ENCODE measurements at places on chromosomes 5 and 9.

DNA sequence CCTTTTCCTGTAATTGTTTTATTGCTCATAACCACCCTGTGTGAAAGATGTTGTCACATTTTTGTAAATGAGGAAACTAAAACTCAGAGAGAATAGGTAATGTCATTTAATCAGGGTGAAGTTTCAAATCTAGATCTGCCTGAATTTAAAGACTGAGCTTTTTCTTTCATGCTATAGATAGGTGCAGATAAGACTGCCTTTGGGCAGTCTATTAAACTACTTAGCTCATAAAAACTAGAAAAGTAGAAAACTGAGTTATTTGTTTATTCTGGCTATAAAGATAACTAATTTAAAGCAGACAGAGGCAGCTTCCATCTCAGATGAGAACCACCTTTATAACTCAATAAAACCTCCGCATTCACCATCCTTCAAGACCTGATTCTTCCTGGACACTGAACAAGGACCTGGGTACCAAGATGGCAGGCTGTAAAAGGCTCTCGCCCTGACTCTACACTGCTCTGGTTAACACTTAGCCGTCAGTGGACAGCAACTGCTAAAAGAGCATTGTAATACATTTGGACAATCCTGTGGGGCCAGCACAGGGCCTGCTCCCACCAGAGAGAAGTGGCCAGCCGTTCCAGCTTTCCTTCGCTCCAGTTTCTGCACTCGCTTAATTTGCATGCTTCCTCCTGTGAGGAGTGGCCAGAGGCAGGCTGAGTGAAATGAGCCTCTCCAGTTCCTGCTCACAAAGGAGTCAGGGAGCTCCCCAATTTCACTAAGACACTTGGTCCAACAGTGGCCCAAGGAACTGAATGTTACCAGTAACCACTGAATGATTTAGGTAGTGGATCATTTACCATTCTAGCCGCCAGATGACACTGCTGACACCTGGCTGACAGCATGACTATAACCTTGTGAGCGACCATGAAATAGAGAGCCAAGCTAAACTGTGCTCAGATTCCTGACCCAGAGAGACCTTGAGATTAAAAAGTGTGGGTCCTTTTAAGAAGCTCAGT lies 566.4 kb downstream of the EFNA5 start:
- peak; percentile 78 for DNase-seq

GRCh38 chr5:41240390-41240789 lies 27.1 kb upstream of the C6 start:
- DNase-seq: no peak

- no peak for DNase-seq
These were observed 113.0 kb downstream of the BASP1 start for GRCh38 chr5:17330386-17330785.

GRCh38 chr5:91072881-91073280 lies 310.2 kb downstream of the ARRDC3 start:
- peak; percentile 89 for DNase-seq

DNA sequence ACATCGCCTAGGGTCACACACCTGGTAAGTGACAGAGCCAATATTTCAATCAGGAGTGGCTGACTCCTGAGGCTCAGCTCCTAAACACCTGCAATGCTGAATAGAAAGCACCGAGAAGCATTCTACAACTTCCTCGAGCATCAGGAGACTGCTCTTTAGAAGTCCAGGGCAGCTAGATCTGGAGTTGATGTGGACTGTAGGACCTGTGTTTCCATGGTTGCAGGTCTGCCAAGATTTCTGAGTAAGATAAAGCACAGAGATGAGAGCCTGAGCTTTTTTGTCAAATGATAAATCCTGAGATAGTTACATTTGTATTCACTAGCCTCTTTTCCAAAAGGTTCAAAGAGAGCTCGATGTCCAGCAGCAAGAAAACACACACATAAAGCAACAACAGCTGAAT lies 43.8 kb downstream of the YIPF5 start:
- DNase-seq: no peak

- DNase-seq: no peak
These were observed 430 bp upstream of the MAPKAP1 start for GRCh38 chr9:125707472-125707804.

DNA sequence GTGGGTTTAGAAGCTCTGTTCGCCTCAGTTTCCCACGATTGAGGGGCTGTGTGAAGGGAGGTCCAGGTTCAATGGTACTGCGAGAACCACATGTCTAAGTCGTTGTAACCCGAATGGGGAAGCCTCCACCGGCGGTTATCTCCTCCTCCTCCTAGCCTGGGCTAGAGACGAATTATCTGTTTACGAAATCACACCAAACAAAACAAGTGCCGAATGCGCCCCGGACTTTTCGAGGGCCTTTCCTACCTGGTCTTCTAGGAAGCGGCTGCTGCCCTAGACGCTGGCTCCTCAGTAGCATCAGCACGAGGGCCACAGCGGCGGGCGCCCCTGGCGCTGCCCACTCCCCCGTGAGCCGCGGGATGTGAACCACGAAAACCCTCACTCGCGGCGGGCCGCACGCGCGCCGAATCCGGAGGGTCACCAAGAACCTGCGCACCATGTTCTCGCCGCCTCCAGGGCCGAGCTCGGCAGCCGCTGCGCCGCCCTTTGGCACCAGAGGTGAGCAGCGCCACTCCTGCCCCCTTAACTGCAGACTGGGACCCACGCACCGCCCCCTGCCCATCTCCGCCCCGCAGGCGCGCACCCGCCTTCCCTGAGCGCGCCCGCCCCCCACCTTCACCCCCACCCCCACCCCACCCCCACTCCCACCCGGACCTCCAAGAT lies at the start of gene CDKN2A:
CDKN2A (minus strand) TSS at position 500 of the 663 bp plus-strand sequence.
- no peak for DNase-seq

- DNase-seq: no peak
These were observed 356.8 kb upstream of the DMAC1 start for GRCh38 chr9:8156346-8156745.

DNA sequence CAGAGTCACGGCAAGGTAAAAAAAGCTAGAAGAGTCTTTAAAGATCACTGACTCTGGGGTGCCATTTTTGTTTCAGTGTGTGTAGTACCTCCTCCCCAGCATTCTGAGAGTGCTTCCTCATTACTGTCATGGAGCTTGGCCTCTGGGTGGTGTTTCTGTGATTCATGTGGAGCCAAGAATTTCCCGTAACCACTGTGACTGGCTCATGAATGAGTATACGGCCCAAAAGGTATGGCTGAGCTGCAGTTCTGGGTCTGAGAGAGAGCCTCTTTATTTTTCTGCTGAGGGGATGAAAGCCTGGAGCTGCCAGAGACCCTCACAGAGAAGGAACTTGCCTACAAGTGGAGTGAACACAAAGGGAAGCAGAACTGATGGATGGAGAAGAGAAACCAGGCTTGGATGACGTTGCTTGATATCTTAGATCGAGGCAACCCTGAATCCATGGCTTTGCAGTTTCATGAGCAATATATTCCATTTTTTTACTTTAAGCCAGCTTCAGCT lies 85.6 kb downstream of the PTTG1 start:
- peak; percentile 56 for DNase-seq

DNA sequence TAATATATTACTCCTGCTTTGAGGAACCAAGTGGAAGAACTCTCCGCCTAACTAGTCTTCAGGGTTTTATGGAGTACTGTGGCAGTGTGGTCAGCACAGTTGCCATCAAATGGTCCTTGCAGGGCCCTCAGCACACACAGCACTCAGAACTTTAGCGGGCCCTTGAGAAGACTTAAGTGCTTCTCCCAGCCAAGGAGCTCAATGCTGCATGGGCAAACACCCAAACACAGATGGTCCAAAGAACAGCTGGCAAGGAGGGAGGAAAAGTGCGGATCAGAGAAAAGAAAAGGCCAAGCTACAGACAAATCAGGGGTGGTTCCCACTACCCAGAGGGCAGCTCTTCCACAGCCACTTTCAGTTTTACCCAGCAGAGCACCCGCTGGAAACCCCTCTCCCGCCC lies 98.6 kb downstream of the SPOCK1 start:
- no peak for DNase-seq

GRCh38 chr5:179345433-179346321 lies at the start of gene ADAMTS2:
Gene ADAMTS2 (minus strand): TSS chr5:179345461. CDS start chr5:179345328, 133 bp downstream.
- no peak for DNase-seq

DNA sequence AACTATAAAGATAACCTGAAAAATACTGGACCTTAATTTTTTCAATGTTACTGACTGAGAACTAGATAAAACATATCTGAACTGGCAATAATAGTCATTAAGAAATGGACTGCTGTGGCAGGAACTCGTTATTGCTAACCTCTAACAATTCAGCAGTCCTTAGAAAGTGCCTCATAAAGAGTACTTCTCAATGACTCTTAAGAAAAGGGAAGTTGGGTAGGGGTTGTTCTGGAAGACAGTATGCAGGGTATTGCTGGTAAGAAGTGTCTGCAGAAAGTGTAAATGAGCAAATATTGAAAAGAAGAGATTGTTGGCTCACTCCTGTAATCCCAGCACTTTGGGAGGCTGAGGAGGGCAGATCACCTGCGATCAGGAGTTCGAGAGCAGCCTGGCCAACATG lies 27.9 kb downstream of the FOXD1 start:
- DNase-seq: no peak

GRCh38 chr9:116103976-116104820 lies 49.4 kb upstream of the PAPPA start:
- peak; percentile 66 for DNase-seq

DNA sequence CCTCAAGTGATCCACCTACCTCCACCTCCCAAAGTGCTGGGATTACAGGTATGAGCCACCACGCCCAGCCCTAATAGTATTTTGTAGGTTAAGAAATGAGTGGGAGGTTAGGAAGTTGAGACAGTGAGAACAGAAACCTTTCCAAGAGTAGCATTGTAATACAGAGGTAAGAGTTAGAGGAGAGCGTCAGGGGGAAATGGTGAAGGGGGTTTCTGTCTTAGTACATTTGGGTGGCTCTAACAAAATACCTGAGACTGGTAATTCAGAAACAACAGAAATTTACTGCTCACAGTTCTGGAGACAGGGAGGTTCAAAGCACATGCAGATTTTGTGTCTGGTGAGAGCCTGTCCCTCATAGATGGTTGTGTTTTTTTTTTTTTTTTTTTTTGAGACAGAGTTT lies 18.8 kb downstream of the SMIM3 start:
- no peak for DNase-seq

DNA sequence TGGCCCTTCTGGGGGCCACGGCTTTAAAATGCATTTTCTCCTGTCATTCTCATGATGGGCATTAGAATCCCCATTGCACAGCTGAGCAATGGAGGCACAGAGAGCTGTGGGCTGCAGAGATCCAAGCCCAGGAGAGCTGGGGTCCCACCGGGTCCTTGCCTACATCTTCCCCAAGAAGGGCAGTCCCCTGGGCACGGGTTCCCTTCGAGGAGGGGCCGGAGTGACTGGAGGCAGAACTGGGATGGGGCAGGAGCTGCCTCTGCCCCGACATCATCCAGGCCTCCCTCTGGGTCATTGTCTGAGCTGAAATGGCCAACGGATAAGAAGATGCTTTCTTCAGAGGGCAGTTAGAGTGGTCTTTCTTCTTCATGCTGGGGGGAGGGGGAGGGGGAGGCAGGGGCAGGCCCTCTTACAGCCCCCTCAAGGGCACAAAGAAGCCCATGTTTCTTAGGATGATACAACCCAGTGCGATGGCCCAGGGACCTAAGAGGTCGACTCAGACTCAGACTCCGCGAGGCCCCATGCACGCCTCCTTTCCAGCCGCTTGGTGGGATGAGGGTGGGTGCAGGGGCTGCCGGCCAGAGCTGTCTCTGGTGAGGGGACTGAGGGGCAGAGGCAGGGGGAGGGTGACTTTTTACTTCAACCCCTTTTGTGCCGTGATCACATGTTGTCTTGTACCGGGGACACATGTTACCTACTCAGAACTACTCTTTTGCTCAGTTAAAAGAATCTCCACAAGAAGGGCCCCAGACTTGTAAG lies 112.4 kb upstream of the IRX2 start:
- DNase-seq: no peak

DNA sequence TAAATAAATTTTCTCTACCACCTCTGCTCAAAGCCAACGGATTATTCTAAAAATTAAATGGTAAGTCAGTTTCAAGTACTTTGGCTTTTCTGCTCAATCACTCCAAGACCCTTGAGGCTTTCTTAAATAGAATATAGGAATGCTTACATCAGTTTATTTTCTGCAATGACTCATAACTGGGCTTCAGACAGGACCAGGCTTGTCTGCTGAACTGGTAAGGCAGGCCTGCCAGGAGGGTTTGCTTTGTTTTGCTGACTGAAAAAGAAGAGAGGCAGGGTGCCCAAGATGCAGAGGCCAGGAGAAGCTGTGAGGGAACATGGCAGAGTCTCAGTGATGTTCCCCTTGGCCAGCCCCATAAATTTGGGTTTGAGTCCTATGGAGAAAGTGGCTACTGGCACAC lies 60.3 kb upstream of the EPB41L4A start:
- DNase-seq: peak; percentile 54

GRCh38 chr9:27462434-27462833 lies 61.7 kb upstream of the IFNK start:
- no peak for DNase-seq

- no peak for DNase-seq
These were observed 51.8 kb downstream of the BASP1 start for GRCh38 chr5:17269201-17269600.

DNA sequence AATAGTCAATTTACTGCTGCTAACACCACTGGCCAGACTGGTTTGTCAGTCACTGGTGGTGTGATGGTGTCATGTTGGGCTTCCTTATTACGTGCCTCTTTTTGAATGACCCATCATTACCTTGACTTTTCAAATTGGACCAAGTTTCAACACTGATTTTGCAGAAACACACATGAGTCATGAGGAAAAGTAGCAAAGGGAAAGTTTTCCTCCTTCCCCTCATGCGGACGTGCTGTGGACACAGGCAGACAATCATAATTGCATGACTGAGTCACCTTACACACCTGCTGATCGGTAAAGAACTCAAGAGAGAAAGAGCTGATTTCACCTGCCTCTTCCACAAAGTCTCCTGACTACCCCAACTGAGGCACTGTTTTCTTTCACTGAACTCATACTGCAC lies 324.5 kb downstream of the ARRDC3 start:
- DNase-seq: peak; percentile 95

- DNase-seq: no peak
These were observed 245.4 kb upstream of the ANKH start for GRCh38 chr5:15116996-15117395.

DNA sequence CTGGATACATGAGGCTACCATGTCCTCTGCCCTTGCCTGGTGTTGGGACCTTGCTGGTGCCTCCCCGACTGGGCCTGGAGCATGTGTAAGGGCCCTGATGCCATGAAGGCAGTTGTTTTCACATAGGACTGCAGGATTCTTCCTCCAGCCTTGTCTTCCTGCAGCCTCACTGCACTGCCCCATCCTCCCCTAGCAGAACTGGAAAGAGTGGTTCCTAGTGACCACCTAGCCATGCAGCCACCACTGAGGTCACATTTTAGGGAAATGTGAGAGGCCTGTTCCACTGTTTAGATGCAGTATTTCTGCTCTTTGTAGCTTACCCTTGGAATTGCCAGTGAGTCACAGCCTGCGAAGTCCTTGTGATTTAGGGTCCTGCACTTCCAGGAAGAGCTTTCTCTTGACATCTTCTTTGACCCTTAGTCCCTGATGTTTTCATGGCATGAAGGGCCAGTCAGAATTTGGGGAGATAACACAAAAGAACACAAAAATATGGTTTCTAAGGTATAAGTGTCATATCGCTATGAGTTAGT lies 24.2 kb upstream of the TNFAIP8 start:
- no peak for DNase-seq
